ENCODE measurements at places on chromosomes 4 and X. TPM values are rescaled to one million over a fixed set of nuclear protein-coding genes. Genes with fewer than 3 reads are reported as not detected.
A peak's percentile ranks its signal among the peaks of the same experiment; 100 is the strongest.

- peak; percentile 83 for DNase-seq
Observed at GRCh38 chrX:47619486-47620302, at the start of gene SYN1. SYN1 (minus strand) TSS chrX:47619857; CDS start chrX:47619728, 129 bp downstream.

GRCh38 chr4:16791460-16791859 lies 107.0 kb downstream of the LDB2 start:
- DNase-seq: no peak

DNA sequence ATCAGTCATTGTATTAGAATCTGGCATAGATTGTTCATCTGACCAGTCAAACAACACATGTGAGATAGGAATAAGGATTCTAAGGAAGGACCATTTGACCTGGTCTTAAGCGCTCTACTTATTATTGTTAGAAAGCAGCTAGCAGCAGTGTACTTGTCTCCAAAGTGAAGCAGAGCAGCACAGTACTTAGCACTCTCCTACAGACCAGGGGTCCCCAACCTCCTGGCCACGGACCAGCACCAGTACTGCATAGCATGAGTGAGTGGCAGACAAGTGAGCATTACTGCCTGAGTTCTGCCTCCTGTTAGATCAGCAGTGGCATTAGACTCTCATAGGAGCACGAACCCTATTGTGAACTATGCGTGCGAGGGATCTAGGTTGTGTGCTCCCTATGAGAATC lies 135.9 kb upstream of the SPRY1 start:
- DNase-seq: peak; percentile 60

- no peak for DNase-seq
Observed at GRCh38 chr4:6395466-6396228, 76.8 kb downstream of the PPP2R2C start.

Gene ANXA10
- not detected for polyA plus RNA-seq

GRCh38 chr4:107718351-107718965 lies 1.6 kb downstream of the PAPSS1 start:
- no peak for DNase-seq

GRCh38 chr4:35125995-35126712 lies 1118.2 kb downstream of the ARAP2 start:
- no peak for DNase-seq

GRCh38 chrX:48913605-48914366 lies 2.3 kb upstream of the SLC35A2 start:
- no peak for DNase-seq

Gene PABPC1L2B
- polyA plus RNA-seq: not detected
